ENCODE measurements at places on chromosomes 11 and 22. TPM values are rescaled to one million over a fixed set of nuclear protein-coding genes. Genes with fewer than 3 reads are reported as not detected.
A peak's percentile ranks its signal among the peaks of the same experiment; 100 is the strongest.

- no peak overlapping the region for H3K4me3 ChIP-seq
- H3K36me3 ChIP-seq = no peaks in the 10 kb centered on the region
- no peak for DNase-seq
- no peaks in the 10 kb centered on the region for H3K4me1 ChIP-seq
- H3K27me3 ChIP-seq = no peaks in the 10 kb centered on the region
Observed at GRCh38 chr22:39721206-39722031, 150.9 kb downstream of the CACNA1I start.

The APOL6 gene
- 30.2 TPM for total RNA-seq

The TSPAN18 gene
- total RNA-seq = 38.1 TPM

GRCh38 chr11:64372802-64373597 is 14.0 kb downstream of the RPS6KA4 start:
- no peaks in the 10 kb centered on the region for H3K4me1 ChIP-seq
- H3K27ac ChIP-seq = no peak overlapping the region
- no peak overlapping the region for H3K4me3 ChIP-seq

DNA sequence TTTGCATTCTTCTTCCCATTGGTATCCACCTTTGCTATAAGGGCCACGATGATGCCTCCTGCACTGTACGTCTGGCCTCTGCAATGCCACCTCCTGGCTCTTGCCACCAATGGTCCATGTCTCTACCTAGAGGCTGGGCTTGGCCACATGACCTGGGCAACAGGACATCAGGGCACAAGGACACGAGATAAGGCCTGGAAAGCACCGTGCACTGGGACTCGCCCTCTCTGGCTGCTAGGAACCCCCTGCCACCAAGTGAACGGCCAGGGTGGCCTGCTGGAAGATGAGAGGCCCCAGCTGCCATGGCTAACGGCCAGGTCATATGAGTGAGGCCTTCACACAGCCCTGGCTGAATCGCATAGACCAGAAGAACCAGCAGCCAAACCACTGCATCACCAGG is 87.4 kb downstream of the TRMU start:
- H3K4me1 ChIP-seq = peaks cover 1% of the 10 kb centered on the region
- H3K4me3 ChIP-seq = no peak overlapping the region
- DNase-seq = no peak
- H3K27me3 ChIP-seq = no peaks in the 10 kb centered on the region
- H3K36me3 ChIP-seq = peaks cover 4% of the 10 kb centered on the region

The OLFML1 gene
- total RNA-seq = 7.6 TPM

The ARHGAP8 gene
- 35.7 TPM for total RNA-seq

GRCh38 chr22:27643907-27644306 is 157.6 kb downstream of the MN1 start:
- H3K4me1 ChIP-seq = no peaks in the 10 kb centered on the region
- no peak overlapping the region for H3K27ac ChIP-seq
- H3K4me3 ChIP-seq = no peak overlapping the region
- no peak for DNase-seq
- H3K36me3 ChIP-seq = no peaks in the 10 kb centered on the region
- no peaks in the 10 kb centered on the region for H3K27me3 ChIP-seq

The IRAG1 gene
- total RNA-seq = 38.1 TPM

- H3K27ac ChIP-seq = no peak overlapping the region
- no peaks in the 10 kb centered on the region for H3K4me1 ChIP-seq
- DNase-seq = no peak
Observed at GRCh38 chr11:90250970-90251369, 28.1 kb upstream of the CHORDC1 start.

GRCh38 chr11:116721988-116722387 is 50.8 kb downstream of the BUD13 start:
- H3K27me3 ChIP-seq = no peaks in the 10 kb centered on the region
- no peaks in the 10 kb centered on the region for H3K4me1 ChIP-seq
- DNase-seq = no peak
- no peaks in the 10 kb centered on the region for H3K36me3 ChIP-seq

DNA sequence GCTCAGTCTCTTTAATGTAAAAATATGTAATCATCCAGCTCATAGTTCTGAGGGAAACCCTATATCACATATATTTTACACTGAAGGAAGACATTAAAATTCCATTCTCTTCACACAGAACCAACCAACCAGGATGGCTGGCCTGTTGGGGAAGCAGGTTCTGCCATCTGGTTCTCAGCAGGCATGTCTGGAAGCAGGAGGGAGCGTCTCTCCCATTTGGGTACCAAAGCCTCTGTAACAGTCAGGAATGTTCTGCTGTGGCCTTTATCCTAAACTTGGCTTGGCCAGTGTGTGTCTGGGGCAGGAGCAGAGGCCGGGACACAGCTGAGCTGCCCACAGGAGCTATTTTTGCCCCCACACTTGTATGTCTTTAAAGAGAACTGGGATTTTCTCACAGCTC is 29.2 kb downstream of the SGSM3 start:
- peaks cover 3% of the 10 kb centered on the region for H3K36me3 ChIP-seq
- no peak overlapping the region for H3K27ac ChIP-seq
- DNase-seq = no peak
- H3K4me1 ChIP-seq = peaks cover 5% of the 10 kb centered on the region
- H3K27me3 ChIP-seq = no peaks in the 10 kb centered on the region

The MCM5 gene
- total RNA-seq = 26.4 TPM

GRCh38 chr11:1765871-1766718 is 2.4 kb upstream of the CTSD start:
- DNase-seq = no peak
- no peaks in the 10 kb centered on the region for H3K4me1 ChIP-seq
- no peaks in the 10 kb centered on the region for H3K27me3 ChIP-seq

The KCNJ11 gene
- total RNA-seq = 4.8 TPM

DNA sequence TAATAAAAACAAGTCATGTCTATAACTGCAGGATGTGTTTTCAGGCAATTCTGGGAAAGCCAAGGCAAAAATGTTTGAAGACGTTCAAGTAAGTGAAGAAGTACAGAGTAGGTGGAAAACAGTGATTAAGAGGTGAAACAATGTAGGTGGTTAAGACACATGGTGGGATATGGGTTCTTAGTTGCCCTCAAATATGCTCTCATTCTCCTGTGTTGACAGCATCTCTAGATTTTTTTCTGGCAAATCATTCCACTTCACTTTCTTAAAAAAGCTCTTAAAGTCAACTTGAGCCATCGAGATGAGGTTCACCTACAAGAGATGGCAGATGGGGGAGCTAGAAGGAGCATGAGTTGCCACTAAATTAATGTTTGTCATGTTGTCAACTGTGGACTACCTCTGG is 1041.0 kb upstream of the CNTN5 start:
- H3K36me3 ChIP-seq = no peaks in the 10 kb centered on the region
- H3K4me3 ChIP-seq = no peak overlapping the region
- no peak for DNase-seq
- H3K4me1 ChIP-seq = no peaks in the 10 kb centered on the region
- no peaks in the 10 kb centered on the region for H3K27me3 ChIP-seq

DNA sequence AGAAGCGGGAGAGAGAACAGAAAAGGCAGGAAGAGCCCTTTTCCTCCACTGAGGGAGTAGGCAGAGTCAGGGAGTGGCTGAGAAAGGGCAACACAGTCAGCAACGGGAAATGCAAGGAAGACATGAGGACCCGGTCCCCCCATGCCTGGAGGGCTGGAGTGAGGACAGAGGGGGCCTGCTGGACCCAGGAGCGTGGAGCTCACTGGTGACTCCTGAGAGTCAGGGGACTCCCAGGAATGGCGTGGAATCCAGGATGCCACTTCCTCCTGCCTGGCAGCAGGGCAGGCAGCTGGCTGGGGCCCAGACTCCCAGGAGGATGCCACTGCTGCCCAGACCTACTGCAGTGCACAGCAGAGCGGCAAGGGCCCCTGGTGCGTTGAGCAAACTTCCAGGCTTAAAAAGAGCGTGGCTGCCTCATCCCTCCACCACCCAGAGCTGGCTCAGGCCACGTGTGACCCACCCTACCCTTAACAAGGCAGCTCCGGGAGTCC is 11.3 kb downstream of the C11orf21 start:
- H3K27ac ChIP-seq = no peak overlapping the region
- peaks cover 3% of the 10 kb centered on the region for H3K4me1 ChIP-seq
- H3K4me3 ChIP-seq = no peak overlapping the region
- H3K36me3 ChIP-seq = no peaks in the 10 kb centered on the region
- no peaks in the 10 kb centered on the region for H3K27me3 ChIP-seq
- DNase-seq = no peak

GRCh38 chr22:43127166-43127908 is 15.9 kb downstream of the MCAT start:
- no peaks in the 10 kb centered on the region for H3K36me3 ChIP-seq
- DNase-seq = no peak
- no peak overlapping the region for H3K27ac ChIP-seq
- H3K4me1 ChIP-seq = peaks cover 6% of the 10 kb centered on the region

DNA sequence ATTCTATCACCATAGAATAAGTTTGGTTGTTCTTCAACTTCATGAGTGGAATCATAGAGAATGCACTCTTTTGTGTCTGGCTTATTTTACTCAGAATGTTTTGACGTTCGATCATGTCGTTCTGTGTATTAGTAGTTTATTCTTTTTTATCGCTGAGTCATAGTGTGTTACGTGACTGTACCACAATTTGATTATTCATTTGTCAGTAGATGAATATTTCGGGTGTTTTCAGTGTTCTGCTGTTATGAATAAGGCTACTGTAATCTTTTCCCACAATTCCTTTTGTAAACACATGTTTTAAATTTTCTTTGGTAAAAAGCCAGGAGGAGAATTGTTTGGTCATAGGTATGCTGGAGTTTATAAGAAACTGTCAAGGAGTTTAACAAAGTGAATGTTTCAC is 279.9 kb upstream of the B3GAT1 start:
- no peaks in the 10 kb centered on the region for H3K27me3 ChIP-seq
- H3K4me3 ChIP-seq = no peak overlapping the region
- H3K36me3 ChIP-seq = no peaks in the 10 kb centered on the region
- no peak overlapping the region for H3K27ac ChIP-seq
- DNase-seq = no peak

DNA sequence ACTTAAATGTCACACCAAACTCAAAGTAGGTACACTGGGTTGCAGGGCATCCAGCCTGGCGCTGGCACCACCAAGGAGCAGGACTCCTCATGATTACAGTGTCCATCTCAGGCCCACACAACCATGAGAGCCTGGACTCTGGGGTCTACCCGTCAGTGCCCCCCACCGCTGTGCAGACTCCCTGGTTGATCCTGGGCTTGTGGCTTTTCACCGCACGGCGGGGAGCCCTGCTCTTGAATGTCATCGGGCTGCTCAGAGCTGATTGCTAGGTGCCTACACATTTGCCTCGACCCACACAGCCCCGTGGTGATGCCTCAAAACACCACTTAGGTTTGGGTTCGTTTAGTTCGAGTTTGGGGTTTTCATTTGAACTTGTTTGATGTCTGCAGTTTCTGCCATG is 63.0 kb downstream of the WNT11 start:
- H3K27ac ChIP-seq = no peak overlapping the region
- peaks cover 4% of the 10 kb centered on the region for H3K4me1 ChIP-seq
- no peak for DNase-seq
- no peaks in the 10 kb centered on the region for H3K27me3 ChIP-seq
- no peak overlapping the region for H3K4me3 ChIP-seq
- H3K36me3 ChIP-seq = peaks cover 5% of the 10 kb centered on the region

- DNase-seq = no peak
- no peak overlapping the region for H3K4me3 ChIP-seq
- H3K4me1 ChIP-seq = no peaks in the 10 kb centered on the region
Observed at GRCh38 chr11:17658211-17658610, 61.2 kb upstream of the MYOD1 start.

- no peak overlapping the region for H3K4me3 ChIP-seq
- peaks cover 3% of the 10 kb centered on the region for H3K4me1 ChIP-seq
- no peak for DNase-seq
- no peaks in the 10 kb centered on the region for H3K36me3 ChIP-seq
- no peaks in the 10 kb centered on the region for H3K27me3 ChIP-seq
- H3K27ac ChIP-seq = no peak overlapping the region
Observed at GRCh38 chr11:118819334-118820024, 28.5 kb upstream of the DDX6 start.

- no peak for DNase-seq
- no peak within 1 kb of the TSS for H3K27ac ChIP-seq
- H3K4me1 ChIP-seq = no peaks in the 10 kb centered on the region
- no peak within 1 kb of the TSS for H3K4me3 ChIP-seq
- no peaks in the 10 kb centered on the region for H3K36me3 ChIP-seq
- no peaks in the 10 kb centered on the region for H3K27me3 ChIP-seq
Observed at GRCh38 chr11:122115524-122116379, at the start of gene BLID. TSS of gene BLID (minus strand) at chr11:122116215. CDS start at chr11:122115922, 293 bp downstream.

- peak; percentile 86 for DNase-seq
- no peaks in the 10 kb centered on the region for H3K36me3 ChIP-seq
- H3K4me3 ChIP-seq = no peak overlapping the region
- H3K27me3 ChIP-seq = no peaks in the 10 kb centered on the region
Observed at GRCh38 chr11:120564573-120565311, 53.2 kb downstream of the GRIK4 start.

DNA sequence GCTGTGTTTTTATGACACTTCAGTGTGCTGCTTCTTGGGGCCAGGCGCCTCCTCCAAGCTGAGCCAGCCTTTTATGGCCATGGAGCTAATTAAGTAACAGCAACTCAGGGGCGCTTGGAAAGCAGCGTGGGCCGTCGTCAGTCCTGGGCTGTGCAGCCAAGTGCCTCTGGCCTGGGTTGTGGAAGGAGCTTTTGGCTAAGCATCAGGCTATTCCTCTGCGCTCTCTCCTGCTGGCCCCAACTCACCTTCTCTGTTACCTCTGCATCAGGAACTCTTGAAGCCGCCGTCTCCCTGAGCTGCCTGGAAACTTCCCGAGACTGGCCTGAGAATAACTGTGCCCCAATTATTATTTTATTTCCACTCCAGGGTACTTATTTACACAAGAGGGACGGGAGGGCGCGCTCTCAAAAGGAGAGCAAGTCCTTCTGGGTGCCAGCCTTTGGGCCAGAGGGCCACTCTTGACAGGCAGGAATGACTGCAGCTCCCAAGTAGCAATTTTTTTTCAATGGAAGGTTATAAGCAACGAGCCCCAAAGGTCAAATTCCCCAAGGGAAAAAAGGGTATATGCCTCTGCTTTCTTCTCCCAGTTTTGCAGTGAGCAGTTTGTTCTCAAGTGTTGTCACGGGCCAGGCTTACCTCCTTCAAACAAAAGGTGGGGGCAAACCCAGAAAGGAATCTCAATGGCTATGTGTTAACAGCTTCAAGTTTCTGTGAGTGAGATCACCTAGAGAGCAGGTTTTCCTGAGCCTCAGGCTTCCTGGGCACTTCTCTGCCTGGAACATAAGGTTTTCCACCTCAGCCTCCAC is 38.5 kb upstream of the NAV2 start:
- no peaks in the 10 kb centered on the region for H3K27me3 ChIP-seq
- peak; percentile 91 for DNase-seq
- no peaks in the 10 kb centered on the region for H3K36me3 ChIP-seq
- H3K27ac ChIP-seq = no peak overlapping the region
- H3K4me1 ChIP-seq = peaks cover 3% of the 10 kb centered on the region
- H3K4me3 ChIP-seq = no peak overlapping the region

The CHRDL2 gene
- total RNA-seq = 2.0 TPM
